T-helper 2 cell treated with Interferon-gamma antibody and Interleukin-4, amounts not matched to agents 100 ng/mL and 5 ng/mL, for 36 hours (primary cell): ENCODE measurements at places on chromosomes 1 and 21. TPM values are rescaled to one million over a fixed set of nuclear protein-coding genes. Genes with fewer than 3 reads are reported as not detected.

Gene EFNA4
- total RNA-seq: 6.0 and 6.8 TPM in 2 replicates

Gene PADI3
- not detected in 2 replicates for total RNA-seq

Gene OR2T29
- total RNA-seq: not detected in 2 replicates

Gene TPTE
- total RNA-seq: not detected in 2 replicates

Gene SGIP1
- not detected in 2 replicates for total RNA-seq

Gene SLC44A5
- total RNA-seq: not detected in 2 replicates

Gene PM20D1
- 1.0 and 1.2 TPM in 2 replicates for total RNA-seq

Gene SPRR3
- not detected in 2 replicates for total RNA-seq

Gene SEMA4A
- 10.5 and 12.4 TPM in 2 replicates for total RNA-seq

Gene MTR
- 39.9 and 40.6 TPM in 2 replicates for total RNA-seq

Gene NPPB
- not detected in 2 replicates for total RNA-seq

Gene BCAR3
- 7.5 and 8.6 TPM in 2 replicates for total RNA-seq

Gene TBX15
- not detected in 2 replicates for total RNA-seq

Gene NLRP3
- 0.18 and 0.57 TPM in 2 replicates for total RNA-seq

Gene HFM1
- total RNA-seq: not detected in 2 replicates

Gene CMPK1
- total RNA-seq: 100 and 101 TPM in 2 replicates

Gene SLC16A1
- 61.6 and 67.0 TPM in 2 replicates for total RNA-seq

Gene TSPAN1
- total RNA-seq: not detected in 2 replicates

Gene FNDC5
- not detected in 2 replicates for total RNA-seq
